ENCODE measurements at places on chromosomes 4 and X. TPM values are rescaled to one million over a fixed set of nuclear protein-coding genes. Genes with fewer than 3 reads are reported as not detected.
A peak's percentile ranks its signal among the peaks of the same experiment; 100 is the strongest.

DNA sequence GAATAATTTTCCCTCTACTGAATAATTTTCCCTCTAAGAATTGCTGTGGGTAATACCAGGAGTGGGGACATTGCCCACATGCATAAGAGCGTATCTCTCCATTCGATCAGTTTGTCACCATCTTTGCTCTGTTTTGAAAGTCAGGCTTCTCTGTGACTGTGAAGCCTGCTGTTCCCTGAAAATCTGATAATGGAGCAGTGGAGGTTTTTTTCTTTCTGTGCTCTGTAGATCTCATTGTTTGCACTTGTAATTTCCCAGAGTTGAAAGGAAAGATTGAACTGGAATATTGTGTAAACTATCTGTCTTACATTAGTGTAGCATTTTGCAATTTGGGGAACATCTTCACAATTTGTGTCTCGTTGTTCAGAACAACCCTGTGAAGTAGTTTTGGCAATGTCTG, 4.3 kb downstream of the ZXDB start:
- peaks cover 13% of the 10 kb centered on the region for H3K4me1 ChIP-seq
- peak overlapping the region; percentile 73 for H3K4me3 ChIP-seq
- peaks cover 4% of the 10 kb centered on the region for H3K36me3 ChIP-seq
- no peaks in the 10 kb centered on the region for H3K27me3 ChIP-seq
- H3K27ac ChIP-seq, result peak overlapping the region; percentile 61

GRCh38 chrX:140432346-140433175, 72.3 kb downstream of the SOX3 start:
- peaks cover 5% of the 10 kb centered on the region for H3K27me3 ChIP-seq
- no peak for DNase-seq
- no peaks in the 10 kb centered on the region for H3K36me3 ChIP-seq
- no peak overlapping the region for H3K27ac ChIP-seq
- no peak overlapping the region for H3K4me3 ChIP-seq
- H3K4me1 ChIP-seq, result no peaks in the 10 kb centered on the region

Gene CT45A6
- total RNA-seq, result not detected

Gene AADAT
- not detected for total RNA-seq

GRCh38 chrX:47540754-47541538, 20.1 kb upstream of the ARAF start:
- no peaks in the 10 kb centered on the region for H3K36me3 ChIP-seq
- H3K27ac ChIP-seq, result no peak overlapping the region
- no peak for DNase-seq
- no peaks in the 10 kb centered on the region for H3K4me1 ChIP-seq
- peak overlapping the region; percentile 19 for H3K4me3 ChIP-seq

DNA sequence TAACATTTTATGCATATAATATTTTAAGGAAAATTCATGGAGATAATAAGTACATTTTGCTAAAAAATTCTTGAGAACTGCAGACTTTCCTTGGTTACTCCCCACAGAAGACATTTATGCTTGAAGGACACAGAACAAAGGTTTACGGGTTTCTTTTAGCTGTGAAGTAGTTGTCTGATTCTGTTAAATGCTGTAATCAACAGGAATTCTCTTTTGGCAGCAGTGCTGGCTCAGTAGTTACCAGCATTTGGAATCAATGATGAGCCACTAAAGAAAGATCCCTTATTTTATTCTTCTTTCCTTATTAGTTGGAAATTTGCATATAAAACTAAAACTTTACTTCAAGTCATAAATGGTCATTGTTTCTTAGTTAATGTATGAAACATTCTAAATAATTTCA, 199.3 kb upstream of the FAT4 start:
- H3K36me3 ChIP-seq, result no peaks in the 10 kb centered on the region
- DNase-seq, result no peak
- no peak overlapping the region for H3K27ac ChIP-seq
- H3K4me3 ChIP-seq, result no peak overlapping the region

- H3K36me3 ChIP-seq, result no peaks in the 10 kb centered on the region
- no peak for DNase-seq
- H3K27me3 ChIP-seq, result peaks cover 15% of the 10 kb centered on the region
- peak overlapping the region; percentile 56 for H3K4me3 ChIP-seq
- peaks cover 10% of the 10 kb centered on the region for H3K4me1 ChIP-seq
- H3K27ac ChIP-seq, result peak overlapping the region; percentile 27
Measured at GRCh38 chr4:169079942-169080827, 70.1 kb upstream of the CBR4 start.
